AG08395 (cell line): ENCODE measurements at places on chromosomes 2 and 18.
A peak's percentile ranks its signal among the peaks of the same experiment; 100 is the strongest.

- no peak for DNase-seq
These were observed 46.1 kb upstream of the FRZB start for GRCh38 chr2:182912518-182912915.

GRCh38 chr2:144711630-144712549 is 192.0 kb upstream of the ZEB2 start:
- DNase-seq, result no peak

GRCh38 chr2:170088776-170089175 is 89.2 kb upstream of the MYO3B start:
- no peak for DNase-seq

- DNase-seq, result peak; percentile 50
These were observed at the start of gene ACADL for GRCh38 chr2:210224941-210225672. TSS of gene ACADL (minus strand) at chr2:210225447. CDS start at chr2:210225263, 184 bp downstream.

DNA sequence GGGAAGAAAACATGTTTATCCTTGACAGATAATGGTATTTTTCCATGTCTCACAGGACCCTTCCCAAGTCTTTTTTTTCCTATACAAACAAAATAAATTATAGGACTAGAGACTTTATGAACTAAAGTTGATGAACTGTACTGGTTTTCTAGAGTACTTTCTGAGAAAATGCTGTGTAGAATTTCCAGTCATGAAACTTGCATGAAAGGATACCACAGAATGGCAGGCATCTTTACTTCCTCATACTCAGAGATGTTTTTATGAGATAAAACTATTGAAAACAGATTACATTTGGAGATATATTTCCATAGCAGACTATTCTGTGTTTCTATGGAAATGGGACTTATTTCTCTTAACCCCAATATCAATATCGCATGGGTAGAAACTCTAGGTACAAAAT is 403.5 kb downstream of the PARD3B start:
- no peak for DNase-seq

DNA sequence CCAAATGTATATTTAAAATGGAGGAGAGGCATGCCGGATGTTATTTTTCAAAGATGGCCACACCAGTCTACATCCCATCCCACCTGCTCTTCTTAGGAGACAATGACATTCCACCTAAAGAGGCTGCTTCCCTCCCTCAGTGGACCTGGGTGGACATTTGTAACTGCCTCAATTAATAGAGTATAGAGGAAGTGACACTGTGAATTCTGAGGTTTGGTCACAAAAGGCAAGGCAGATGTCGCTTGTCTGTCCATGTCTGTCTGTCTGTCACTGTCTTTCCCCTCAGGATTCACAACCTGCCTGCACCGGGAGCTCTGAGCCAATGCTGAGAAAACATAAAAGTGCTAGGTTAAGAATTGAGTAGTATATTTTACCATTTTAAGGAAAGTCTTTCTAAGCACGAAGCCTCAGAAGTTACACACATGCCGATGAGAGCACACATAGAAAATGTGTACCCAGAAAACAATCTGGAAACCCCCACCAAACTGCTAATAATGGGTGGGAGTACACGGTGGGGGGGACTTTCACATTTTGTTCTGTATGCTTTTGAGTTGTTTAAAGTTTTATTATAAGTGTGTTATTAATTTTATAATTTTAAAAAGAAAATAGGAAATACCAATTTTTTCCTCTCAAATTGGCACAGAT is 21.0 kb downstream of the MIB1 start:
- DNase-seq, result no peak

DNA sequence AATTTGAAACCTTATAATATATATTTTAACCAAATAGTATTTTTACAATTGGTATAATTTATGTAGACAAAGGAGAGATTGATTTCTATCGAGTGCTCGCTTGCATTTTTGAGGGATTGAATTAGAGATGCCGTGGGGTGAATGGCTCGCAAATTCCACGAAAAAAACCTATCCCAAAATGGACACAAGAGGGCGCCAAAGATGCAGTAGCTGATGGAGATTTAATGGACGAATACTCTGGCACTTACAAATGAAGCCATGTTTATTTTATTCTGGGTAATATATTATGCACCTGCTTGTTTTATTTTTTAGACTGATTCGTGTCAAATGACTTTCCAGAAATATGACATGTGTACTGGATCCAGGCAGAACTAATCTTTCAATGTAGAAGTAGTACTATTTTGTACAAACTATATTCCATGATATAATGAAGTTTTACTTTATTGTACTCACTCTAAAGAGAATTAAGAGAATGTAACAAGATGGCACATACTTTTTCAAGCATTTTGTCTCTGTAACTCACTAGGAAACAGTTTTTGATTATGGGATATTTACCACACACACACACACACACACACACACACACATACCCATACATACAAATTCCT is 505.4 kb downstream of the PLCL1 start:
- peak; percentile 71 for DNase-seq

GRCh38 chr2:105607920-105608504 is 136.7 kb upstream of the NCK2 start:
- no peak for DNase-seq

DNA sequence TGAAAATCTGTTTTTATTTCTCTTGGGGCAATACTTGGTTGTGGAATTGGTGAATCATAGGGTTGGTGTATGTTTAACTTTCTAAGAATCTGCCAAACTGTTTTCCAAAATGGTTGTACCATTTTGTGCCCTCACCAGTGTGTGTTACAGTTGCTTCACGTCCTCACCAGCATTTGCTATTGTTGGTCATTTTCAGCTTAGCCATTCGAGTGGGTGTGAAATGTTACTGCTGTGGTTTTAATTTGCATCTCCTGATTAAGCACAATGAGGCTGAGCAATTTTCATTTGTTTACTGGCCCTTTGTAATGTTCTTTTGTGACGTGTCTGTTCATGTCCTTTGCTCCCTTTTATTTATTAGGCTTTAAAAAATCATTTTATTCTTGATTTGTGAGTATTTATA is 49.7 kb downstream of the FOSL2 start:
- no peak for DNase-seq

- peak; percentile 73 for DNase-seq
These were observed 25.7 kb upstream of the ID2 start for GRCh38 chr2:8656160-8656641.

GRCh38 chr2:43464590-43464989 is 131.2 kb downstream of the THADA start:
- DNase-seq, result peak; percentile 67

GRCh38 chr18:23302851-23303527 is 150.1 kb upstream of the RIOK3 start:
- peak; percentile 72 for DNase-seq

GRCh38 chr2:188293601-188294351 is 2.1 kb downstream of the GULP1 start:
- DNase-seq, result peak; percentile 25

GRCh38 chr18:14086458-14087231 is 45.6 kb downstream of the ZNF519 start:
- peak; percentile 45 for DNase-seq

DNA sequence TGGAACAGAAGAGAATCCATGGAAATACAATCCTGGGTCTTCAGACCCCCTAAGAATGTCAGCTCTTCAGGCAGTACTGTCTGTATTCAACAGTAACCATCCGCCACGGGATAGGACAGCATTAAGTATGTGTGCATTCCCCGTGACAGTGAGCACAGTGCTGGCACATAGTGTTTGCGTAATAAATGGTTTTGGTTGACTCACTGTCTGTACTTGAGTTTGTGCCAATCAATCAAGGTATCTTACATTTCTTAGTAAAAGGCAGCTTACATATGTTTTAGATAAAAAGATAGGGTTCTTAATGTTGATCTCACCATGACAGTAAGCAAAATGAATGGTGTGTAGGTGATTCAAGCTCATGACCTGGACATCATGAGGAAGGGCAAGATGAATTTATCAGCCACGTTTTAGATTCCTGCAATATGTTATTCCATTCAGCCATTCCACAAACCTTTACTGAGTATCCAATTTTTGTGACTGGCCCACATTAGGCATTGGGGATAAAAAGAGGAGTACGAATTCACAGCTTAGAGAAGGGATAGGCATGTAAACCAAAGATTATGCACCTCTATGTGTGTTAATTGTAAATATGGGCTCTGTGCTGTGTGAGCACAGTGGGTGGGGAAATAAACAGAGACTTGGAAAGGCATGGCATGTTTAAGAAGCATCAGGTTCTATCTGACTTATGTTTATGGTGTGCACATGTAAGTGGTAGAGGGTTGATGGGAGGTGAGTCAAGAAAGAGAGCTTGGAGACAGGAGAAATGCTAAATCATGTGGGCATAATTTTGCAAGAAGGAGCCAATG is 258.8 kb downstream of the SLC8A1 start:
- no peak for DNase-seq

- DNase-seq, result no peak
These were observed 34.3 kb downstream of the CRACDL start for GRCh38 chr2:98901702-98902101.

DNA sequence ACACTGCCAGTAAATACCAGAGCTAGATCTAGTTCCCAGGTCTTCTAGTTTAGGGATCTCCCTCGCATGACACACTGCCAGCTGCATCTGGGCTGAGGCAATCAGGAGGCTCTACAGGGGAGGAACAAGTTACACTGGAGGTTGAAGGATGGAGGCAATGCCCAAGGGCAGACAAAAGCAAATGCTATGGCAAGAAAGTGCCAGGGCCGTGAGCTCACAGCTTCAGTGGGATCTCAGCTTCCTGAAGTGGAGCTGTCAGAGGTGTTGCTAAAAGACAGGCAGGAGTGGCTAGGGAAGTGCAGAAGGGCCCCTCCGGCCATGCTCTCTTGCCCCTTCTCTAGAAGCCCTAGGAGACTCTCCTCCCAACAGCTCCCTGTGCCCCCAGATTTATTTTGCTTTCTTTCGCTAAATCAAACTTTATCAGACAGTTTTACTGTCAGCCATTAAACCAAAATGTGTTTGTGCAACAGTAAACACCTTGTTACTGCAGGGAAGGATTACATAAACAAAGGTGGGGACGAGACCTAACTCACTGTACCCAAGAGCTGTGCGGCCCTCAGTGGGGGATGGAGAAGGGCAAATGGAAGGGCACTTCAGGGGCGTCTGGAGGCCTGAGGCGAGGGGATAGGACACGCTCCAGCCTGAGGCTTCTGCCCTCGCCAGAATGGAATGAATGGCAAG is 39.4 kb upstream of the PKDCC start:
- no peak for DNase-seq

DNA sequence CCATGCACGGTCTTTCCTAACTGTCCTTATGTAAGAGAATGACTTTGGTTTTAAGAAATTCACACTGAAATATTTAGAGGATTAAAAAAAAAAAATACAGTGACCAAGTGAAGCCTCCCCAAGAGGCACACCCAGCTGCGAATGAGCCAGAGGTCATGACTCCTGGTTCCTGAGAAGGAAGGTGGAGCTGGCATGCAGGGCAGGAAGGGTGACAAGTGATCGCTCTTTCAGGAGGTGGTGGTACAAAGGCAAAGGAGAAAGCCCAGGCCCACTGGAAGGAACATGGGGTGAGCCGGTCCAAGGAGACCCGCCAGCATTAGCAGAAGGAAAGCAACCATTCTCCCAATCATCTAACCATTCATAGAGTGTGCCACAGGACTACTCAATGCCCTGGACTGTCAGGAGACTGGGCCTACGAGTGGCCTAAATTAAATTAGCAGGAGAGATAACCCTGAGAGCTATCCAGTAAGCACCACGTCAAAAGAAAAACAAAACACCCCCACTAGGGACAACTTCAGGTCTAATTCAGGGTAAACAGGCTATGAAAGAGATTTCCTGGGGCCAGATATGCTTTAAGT is 7.8 kb downstream of the INO80C start:
- DNase-seq, result no peak

DNA sequence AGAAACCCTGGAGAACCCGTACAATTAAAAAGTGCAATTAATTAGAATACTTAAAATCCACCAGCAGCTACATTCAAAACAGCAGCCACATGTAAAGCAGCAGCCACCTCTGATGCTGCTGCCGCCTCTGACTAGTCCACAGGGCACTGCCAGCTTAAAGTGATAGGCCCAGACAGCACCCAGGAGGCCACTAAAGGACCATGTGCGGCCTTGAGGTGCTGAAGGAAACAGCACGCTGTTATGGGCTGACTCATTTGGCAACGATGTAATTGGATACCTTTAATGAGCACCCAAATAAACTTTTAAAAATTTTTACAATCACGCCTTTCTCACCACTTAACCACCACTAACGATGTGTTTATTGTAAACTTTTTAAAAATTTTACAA is 209.3 kb upstream of the NCKAP5 start:
- no peak for DNase-seq

- no peak for DNase-seq
These were observed 488.3 kb downstream of the CCDC85A start for GRCh38 chr2:56671973-56672569.

- no peak for DNase-seq
These were observed 12.5 kb downstream of the CTDP1 start for GRCh38 chr18:79692056-79692455.

GRCh38 chr2:8168022-8168717 is 513.7 kb upstream of the ID2 start:
- no peak for DNase-seq

- DNase-seq, result no peak
These were observed 30.4 kb upstream of the ALLC start for GRCh38 chr2:3627500-3628100.

GRCh38 chr2:71895320-71896161 is 252.1 kb downstream of the CYP26B1 start:
- no peak for DNase-seq

DNA sequence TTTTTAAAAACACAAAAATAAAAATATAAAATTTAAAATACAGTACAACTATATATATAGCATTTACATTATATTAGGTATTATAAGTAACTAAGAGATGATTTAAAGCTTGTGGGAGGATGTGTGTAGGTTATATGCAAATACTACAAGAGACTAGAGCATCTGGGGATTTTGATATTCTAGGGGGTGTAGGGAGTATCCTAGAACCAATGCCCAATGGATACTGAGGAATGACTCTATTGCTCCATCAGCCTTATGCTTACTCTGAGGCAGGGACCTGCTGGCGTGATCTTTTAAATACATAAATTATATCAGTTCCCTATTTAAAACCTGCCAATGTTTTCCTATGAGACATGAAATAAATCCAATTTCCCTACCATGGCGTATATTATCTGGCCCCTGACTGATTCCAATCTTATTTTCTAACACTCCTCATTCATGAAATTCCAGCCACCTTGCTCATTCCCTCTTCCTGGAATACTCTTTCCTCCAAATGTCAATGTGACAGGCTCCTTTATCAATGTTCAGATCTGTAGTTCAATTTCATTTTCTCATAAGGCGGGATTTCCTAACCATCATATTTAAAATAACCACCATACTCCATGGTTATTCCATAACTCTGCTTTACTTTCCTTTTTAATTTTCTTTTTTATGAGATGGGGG is 22.2 kb downstream of the SP3 start:
- DNase-seq, result no peak

GRCh38 chr18:48959921-48960920 is 9.5 kb upstream of the SMAD7 start:
- DNase-seq, result peak; percentile 53

DNA sequence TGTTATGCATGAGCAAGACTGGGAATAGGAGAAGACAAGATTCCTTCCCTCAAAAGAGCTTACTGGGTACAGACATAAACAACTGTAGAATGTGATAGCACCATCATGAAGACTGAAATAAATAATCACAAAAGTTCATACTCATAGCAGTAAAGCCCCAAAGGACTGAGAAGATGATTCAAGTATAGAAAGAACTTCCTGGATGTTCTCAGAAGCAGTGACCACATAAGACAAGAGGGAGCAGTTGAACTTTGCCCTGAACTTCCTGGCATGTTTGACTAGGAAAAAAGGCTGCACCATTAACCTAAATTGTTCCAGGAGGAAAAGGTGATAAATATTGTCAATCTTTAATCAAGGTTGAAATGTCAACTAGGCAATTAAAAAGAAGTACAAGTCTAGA is 57.8 kb upstream of the CCDC141 start:
- no peak for DNase-seq

GRCh38 chr2:190941571-190941970 is 61.0 kb downstream of the GLS start:
- no peak for DNase-seq
